Transverse colon (tissue), 4 donors: ENCODE measurements at places on chromosomes 1 and 21. TPM values are rescaled to one million over a fixed set of nuclear protein-coding genes. Genes with fewer than 3 reads are reported as not detected.

DNA sequence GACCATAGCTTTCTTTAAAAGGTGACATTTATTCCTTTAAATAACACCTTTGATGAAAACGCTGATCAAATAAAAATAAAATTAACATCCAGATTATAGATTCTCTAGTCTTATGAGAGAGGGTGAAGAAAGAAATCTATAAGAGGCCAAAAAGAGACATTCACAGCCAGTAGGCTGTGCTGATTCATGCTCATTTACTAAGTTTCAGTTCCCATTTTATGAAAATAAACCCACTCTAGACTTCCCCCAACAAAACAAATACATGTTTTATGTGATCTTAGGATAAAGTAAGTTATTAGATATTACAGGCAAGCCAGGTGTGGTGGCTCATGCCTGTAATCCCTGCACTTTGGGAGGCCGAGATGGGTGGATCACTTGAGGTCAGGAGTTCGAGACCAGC lies 21.1 kb downstream of the ESRRG start:
- H3K27ac ChIP-seq = no peak overlapping the region
- H3K27me3 ChIP-seq = no peaks in the 10 kb centered on the region
- no peaks in the 10 kb centered on the region for H3K36me3 ChIP-seq
- H3K4me3 ChIP-seq = no peak overlapping the region
- no peak for DNase-seq

- H3K27ac ChIP-seq = no peak overlapping the region
- no peaks in the 10 kb centered on the region for H3K4me1 ChIP-seq
- H3K27me3 ChIP-seq = peaks cover 29% of the 10 kb centered on the region
- H3K4me3 ChIP-seq = no peak overlapping the region
- DNase-seq = no peak
- no peaks in the 10 kb centered on the region for H3K36me3 ChIP-seq
These were observed 158.2 kb downstream of the ZSCAN20 start for GRCh38 chr1:33630686-33631085.

DNA sequence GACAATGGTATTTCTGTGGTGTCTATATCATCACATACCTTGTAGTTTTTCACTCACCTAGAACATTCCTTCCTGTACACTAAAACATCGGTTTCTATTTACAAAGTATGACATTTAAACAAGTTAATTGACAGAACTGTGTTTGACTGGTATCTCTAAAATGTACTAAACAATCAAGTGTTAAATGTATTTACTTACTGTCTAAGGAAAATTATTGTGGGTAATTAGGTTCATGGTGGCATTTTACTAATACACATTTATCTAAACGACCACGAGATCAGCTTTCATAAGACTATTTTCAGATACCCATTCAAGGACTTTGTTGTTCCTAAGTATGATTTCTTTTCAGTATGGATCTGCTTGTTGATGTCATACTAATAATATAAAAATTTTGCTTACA lies 115.2 kb downstream of the ADGRL2 start:
- no peaks in the 10 kb centered on the region for H3K27me3 ChIP-seq
- H3K4me1 ChIP-seq = no peaks in the 10 kb centered on the region
- no peak overlapping the region for H3K4me3 ChIP-seq
- no peak overlapping the region for H3K27ac ChIP-seq
- no peaks in the 10 kb centered on the region for H3K36me3 ChIP-seq
- no peak for DNase-seq

Gene CYP4Z1
- total RNA-seq = not detected

DNA sequence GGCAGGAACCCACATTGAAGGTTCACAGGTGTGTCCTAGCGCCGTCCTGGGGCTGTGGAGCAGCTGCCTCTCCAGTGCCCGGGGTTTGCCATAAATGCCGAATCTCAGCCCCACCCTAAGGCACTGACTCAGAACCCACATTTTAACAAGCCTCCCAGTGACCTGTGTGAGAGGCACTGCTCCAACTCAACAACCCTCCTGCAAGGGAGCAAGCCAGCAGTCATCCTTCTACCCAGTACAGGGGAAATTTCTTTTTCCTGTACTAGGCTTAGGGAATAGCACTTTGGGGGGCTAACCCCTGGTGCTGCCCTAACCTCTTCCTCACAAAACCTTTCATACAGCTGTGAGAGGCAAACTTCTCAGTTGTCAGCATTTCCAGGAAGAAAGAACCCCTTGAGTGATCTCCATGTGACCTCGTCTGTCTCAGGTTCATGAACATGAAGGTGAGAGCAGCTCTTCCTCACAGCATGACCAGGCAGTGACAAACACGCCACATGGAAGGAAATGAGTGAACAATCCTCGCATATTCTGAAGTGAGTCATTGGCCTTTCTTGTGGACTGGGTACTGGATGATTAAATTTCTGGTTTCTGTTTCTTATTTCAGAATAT lies 11.4 kb upstream of the BCAR3 start:
- DNase-seq = no peak
- no peaks in the 10 kb centered on the region for H3K27me3 ChIP-seq
- H3K36me3 ChIP-seq = no peaks in the 10 kb centered on the region
- no peak overlapping the region for H3K4me3 ChIP-seq
- H3K27ac ChIP-seq = no peak overlapping the region

DNA sequence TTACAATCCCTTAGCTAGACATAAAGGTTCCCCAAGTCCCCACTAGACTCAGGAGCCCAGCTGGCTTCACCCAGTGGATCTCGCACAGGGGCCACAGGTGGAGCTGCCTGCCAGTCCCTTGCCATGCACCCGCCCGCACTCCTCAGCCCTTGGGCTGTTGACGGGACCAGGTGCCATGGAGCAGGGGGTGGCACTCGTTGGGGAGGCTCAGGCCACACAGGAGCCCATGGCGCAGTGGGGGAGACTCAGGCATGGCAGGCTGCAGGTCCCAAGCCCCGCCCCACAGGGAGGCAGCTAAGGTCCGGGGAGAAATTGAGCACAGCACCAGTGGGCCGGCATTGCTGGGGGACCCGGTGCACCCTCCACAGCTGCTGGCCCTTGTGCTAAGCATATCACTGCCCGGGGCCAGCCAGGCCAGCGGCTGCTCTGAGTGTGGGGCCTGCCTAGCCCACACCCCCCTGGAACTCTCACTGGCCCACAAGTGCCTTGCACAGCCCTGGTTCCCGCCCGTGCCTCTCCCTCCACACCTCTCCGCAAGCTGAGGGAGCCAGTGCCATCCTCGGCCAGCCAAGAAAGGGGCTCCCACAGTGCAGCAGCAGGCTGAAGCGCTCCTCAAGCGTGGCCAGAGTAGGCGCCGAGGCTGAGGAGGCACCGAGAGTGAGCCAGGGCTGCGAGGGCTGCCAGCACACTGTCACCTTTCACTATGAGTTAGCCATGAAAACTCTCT lies 117.8 kb downstream of the LIPI start:
- no peak overlapping the region for H3K27ac ChIP-seq
- H3K36me3 ChIP-seq = no peaks in the 10 kb centered on the region
- no peaks in the 10 kb centered on the region for H3K27me3 ChIP-seq
- H3K4me1 ChIP-seq = no peaks in the 10 kb centered on the region
- DNase-seq = no peak

- no peak for DNase-seq
- no peaks in the 10 kb centered on the region for H3K27me3 ChIP-seq
- no peak overlapping the region for H3K4me3 ChIP-seq
- peaks cover 46% of the 10 kb centered on the region for H3K4me1 ChIP-seq
These were observed 8.9 kb upstream of the GPR37L1 start for GRCh38 chr1:202113690-202114300.

Gene AKR7A3
- 77.8 TPM for total RNA-seq

GRCh38 chr21:44845418-44846223 lies 27.8 kb upstream of the SUMO3 start:
- H3K36me3 ChIP-seq = no peaks in the 10 kb centered on the region
- no peaks in the 10 kb centered on the region for H3K27me3 ChIP-seq
- DNase-seq = peak; percentile 68

GRCh38 chr1:42904434-42904833 lies 54.2 kb downstream of the SLC2A1 start:
- H3K4me1 ChIP-seq = peaks cover 5% of the 10 kb centered on the region
- H3K4me3 ChIP-seq = no peak overlapping the region
- H3K27ac ChIP-seq = no peak overlapping the region
- no peaks in the 10 kb centered on the region for H3K27me3 ChIP-seq

GRCh38 chr1:27106561-27107323 lies 48.2 kb downstream of the SLC9A1 start:
- DNase-seq = no peak
- H3K4me1 ChIP-seq = no peaks in the 10 kb centered on the region
- no peak overlapping the region for H3K4me3 ChIP-seq
- no peaks in the 10 kb centered on the region for H3K27me3 ChIP-seq
- no peaks in the 10 kb centered on the region for H3K36me3 ChIP-seq

GRCh38 chr1:205936846-205937586 lies 6.2 kb downstream of the SLC26A9 start:
- DNase-seq = no peak
- no peaks in the 10 kb centered on the region for H3K4me1 ChIP-seq
- H3K27ac ChIP-seq = no peak overlapping the region

Gene NKAIN1
- not detected for total RNA-seq

GRCh38 chr1:156705918-156706656 lies 704 bp upstream of the CRABP2 start:
- H3K4me1 ChIP-seq = peaks cover 35% of the 10 kb centered on the region
- H3K4me3 ChIP-seq = peak overlapping the region; percentile 12
- peak overlapping the region; percentile 67 for H3K27ac ChIP-seq
- peaks cover 43% of the 10 kb centered on the region for H3K27me3 ChIP-seq
- DNase-seq = peak; percentile 66

GRCh38 chr1:93253516-93253915 lies 73.0 kb downstream of the CCDC18 start:
- H3K4me3 ChIP-seq = no peak overlapping the region
- no peak overlapping the region for H3K27ac ChIP-seq
- no peaks in the 10 kb centered on the region for H3K4me1 ChIP-seq
- no peak for DNase-seq

Gene SPOCD1
- 0.48 TPM for total RNA-seq

Gene SELL
- 2.9 TPM for total RNA-seq

DNA sequence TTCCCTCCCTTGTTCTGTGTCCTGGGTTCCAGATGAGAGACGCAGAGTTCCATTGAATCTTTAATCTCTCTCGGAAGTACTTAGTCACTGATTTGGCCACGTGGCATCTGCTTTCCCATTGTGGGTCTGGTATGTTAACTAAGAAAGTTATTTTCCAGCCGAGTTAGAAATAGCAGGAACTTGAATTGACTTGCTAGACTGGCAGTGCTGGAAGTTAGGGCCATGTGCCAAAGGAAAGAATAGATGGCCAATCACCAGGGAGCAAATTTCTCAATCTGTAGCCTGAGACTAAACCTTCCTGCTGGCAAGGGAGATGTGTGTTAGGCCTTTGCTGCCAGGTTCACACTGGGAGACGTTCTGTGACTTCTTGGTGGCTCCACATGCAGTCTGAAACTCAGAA lies 24.2 kb upstream of the SLFNL1 start:
- H3K4me3 ChIP-seq = no peak overlapping the region
- peaks cover 8% of the 10 kb centered on the region for H3K4me1 ChIP-seq
- DNase-seq = peak; percentile 51
- H3K27ac ChIP-seq = peak overlapping the region; percentile 65
- H3K27me3 ChIP-seq = no peaks in the 10 kb centered on the region
- H3K36me3 ChIP-seq = no peaks in the 10 kb centered on the region

DNA sequence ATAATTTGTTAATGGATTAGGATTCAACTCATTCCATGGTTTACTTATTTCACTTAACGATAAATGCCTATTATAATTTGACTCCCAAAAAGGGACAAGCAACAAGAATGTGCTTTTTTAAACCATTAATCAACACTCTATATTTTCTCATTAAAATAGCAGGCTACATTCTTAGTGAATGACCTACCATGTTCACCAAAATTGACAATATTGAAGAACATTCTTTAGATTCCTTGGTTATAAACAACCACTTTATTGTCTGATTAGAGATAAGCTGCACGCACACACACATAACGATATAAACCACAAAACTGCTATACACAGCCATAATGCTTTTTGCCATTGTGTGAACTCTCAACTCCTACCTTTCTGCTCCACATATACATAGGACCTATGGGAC lies 75.4 kb upstream of the LRRC7 start:
- no peaks in the 10 kb centered on the region for H3K4me1 ChIP-seq
- H3K27me3 ChIP-seq = no peaks in the 10 kb centered on the region
- no peak overlapping the region for H3K4me3 ChIP-seq
- H3K27ac ChIP-seq = no peak overlapping the region

GRCh38 chr1:196960854-196961253 lies 16.5 kb upstream of the CFHR5 start:
- H3K4me3 ChIP-seq = no peak overlapping the region
- H3K36me3 ChIP-seq = no peaks in the 10 kb centered on the region
- H3K4me1 ChIP-seq = no peaks in the 10 kb centered on the region
- no peaks in the 10 kb centered on the region for H3K27me3 ChIP-seq
- no peak for DNase-seq
- H3K27ac ChIP-seq = no peak overlapping the region

GRCh38 chr1:111690306-111690617 lies 48.9 kb downstream of the INKA2 start:
- peaks cover under 1% of the 10 kb centered on the region for H3K36me3 ChIP-seq
- DNase-seq = peak; percentile 24
- no peaks in the 10 kb centered on the region for H3K27me3 ChIP-seq
- peak overlapping the region; percentile 18 for H3K27ac ChIP-seq
- H3K4me3 ChIP-seq = no peak overlapping the region

Gene OR2T2
- not detected for total RNA-seq

GRCh38 chr1:78884685-78885452 lies 121.7 kb downstream of the ADGRL4 start:
- H3K27me3 ChIP-seq = no peaks in the 10 kb centered on the region
- no peaks in the 10 kb centered on the region for H3K36me3 ChIP-seq
- no peak overlapping the region for H3K27ac ChIP-seq
- no peak overlapping the region for H3K4me3 ChIP-seq
- DNase-seq = no peak

Gene PRAMEF5
- total RNA-seq = not detected

DNA sequence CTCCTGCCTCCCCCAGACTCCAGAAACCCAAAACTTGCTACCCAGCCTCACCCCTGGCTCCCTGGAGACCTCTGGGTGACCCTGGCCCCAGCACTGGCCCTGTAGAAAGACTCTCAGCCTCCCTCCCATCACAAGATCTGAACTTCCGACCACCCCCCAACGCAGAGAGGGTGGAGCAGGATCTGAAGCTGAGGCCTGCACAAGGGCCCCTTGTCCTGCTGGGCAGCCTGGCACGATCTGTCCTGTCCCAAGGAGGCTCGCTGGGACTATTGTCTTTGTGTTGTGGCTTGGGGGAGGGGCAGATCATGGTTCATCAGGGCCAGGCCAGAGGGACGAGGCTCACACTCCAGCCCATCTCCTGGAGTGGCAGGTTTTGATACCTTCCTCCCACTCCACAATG lies 20.0 kb downstream of the PHLDA3 start:
- H3K4me1 ChIP-seq = peaks cover 12% of the 10 kb centered on the region
- peak overlapping the region; percentile 61 for H3K27ac ChIP-seq
- no peaks in the 10 kb centered on the region for H3K27me3 ChIP-seq
- H3K36me3 ChIP-seq = no peaks in the 10 kb centered on the region

Gene DENND2D
- total RNA-seq = 56.4 TPM

- no peak overlapping the region for H3K27ac ChIP-seq
- no peak overlapping the region for H3K4me3 ChIP-seq
- no peaks in the 10 kb centered on the region for H3K27me3 ChIP-seq
These were observed 47.1 kb downstream of the PHACTR4 start for GRCh38 chr1:28416509-28417194.

DNA sequence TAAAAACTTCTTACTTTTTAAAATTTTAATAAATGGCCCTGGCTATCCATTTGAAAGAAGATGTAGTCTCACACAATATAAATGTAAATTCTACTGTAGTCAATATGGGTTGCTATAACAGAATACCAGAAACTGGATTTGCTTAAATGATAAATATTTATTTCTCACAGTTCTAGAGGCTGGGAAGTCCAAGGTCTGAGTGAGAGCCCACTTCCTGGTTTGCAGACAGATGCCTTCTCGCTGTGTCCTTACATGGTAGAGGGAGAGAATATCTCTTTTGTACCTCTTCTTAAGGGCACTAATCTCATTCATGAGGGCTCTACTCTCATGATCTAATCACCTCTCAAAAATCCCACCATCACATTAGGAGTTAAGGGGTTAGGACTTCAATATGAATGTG lies 35.2 kb downstream of the EXO1 start:
- H3K36me3 ChIP-seq = no peaks in the 10 kb centered on the region
- DNase-seq = no peak
- H3K4me3 ChIP-seq = no peak overlapping the region

Gene PGLYRP4
- not detected for total RNA-seq
